ENCODE measurements at places on chromosomes 11 and 22.

- H3K4me3 ChIP-seq = no peak overlapping the region
- no peak overlapping the region for H3K27ac ChIP-seq
- DNase-seq = no peak
- H3K27me3 ChIP-seq = no peaks in the 10 kb centered on the region
Observed at GRCh38 chr11:88535916-88536547, 198.5 kb upstream of the CTSC start.

DNA sequence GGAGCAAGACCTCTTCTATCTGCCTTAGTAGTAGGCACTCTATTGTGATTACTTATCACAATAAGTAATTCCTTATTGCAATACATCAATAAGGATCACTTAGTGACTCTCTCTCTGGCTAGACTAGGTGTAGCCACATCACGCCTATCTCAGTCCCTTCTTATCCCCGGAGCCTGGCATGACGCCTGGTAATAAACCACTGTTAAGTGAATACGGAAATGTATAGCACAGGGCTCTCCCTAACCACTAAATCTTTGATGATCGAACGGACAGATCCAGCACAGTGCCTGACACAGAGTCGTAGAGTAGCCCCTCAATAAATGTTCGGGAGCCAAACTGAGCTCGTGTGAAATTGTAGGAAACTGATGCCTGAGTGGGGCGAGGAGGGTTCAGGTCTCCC lies 143.3 kb downstream of the FBXO7 start:
- no peaks in the 10 kb centered on the region for H3K27me3 ChIP-seq
- H3K27ac ChIP-seq = no peak overlapping the region
- H3K4me1 ChIP-seq = no peaks in the 10 kb centered on the region
- DNase-seq = no peak

DNA sequence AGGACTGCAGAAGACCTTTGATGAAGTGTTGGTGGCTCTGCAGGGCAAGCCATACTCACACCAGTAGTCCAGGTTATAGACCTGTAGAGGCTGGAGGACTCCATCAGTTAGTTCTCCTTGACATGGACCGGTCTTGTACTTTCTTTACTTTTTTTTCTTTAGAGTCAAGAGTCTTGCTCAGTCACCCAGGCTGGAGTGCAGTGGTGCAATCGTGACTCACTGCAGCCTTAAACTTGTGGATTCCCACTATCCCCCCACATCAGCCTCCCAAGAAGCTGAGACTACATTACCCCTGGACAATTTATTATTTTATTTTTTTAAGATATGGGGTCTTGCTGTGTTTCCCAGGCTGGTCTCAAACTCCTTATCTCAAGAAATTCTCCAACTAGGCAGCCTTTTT lies 49.6 kb upstream of the E2F8 start:
- no peak overlapping the region for H3K27ac ChIP-seq
- no peaks in the 10 kb centered on the region for H3K27me3 ChIP-seq
- no peaks in the 10 kb centered on the region for H3K4me1 ChIP-seq
- DNase-seq = no peak
- no peak overlapping the region for H3K4me3 ChIP-seq
- no peaks in the 10 kb centered on the region for H3K36me3 ChIP-seq

GRCh38 chr11:86046116-86046515 lies 22.8 kb downstream of the PICALM start:
- DNase-seq = no peak
- H3K4me1 ChIP-seq = peaks cover 71% of the 10 kb centered on the region
- no peaks in the 10 kb centered on the region for H3K36me3 ChIP-seq
- H3K27me3 ChIP-seq = no peaks in the 10 kb centered on the region
- no peak overlapping the region for H3K4me3 ChIP-seq

DNA sequence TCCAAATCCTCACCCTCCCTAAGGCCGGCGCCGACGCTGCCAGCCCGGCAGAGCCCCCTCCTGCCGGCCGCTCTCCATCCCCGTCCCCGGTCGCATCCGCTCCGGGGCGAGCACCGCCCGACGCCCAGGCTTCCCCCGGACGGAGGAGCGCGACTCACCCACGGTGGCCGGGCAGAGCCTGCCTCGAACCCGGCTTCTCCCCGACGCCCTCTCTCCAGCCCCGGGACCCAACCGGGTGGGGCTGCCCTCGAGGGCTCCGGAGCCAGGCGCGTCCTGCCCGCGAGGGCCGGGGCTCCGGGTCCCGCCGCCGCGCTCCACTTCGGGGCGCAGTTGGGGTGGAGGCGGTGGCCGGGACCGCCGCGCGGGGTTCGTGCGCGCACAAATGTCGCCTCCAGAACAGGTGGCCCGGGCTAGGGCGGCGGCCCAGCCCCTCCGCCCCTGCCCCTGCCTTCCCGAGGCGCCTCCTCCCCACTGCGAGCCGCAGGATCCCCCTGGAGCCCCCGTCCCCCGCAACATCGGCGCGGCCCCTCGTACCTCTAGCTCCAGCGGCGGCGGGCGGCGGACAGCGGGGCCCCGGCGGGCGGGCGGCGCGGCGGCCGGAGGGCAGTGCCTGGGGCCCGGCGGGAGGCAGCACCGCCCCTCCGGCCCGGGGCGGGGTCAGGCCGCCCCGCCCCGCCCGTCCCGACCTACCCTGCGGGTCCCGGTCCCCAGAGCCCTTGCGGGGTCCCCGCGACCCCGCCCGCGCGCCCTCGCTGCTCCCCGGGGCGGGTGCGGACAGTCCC lies at the start of gene A4GALT:
Gene A4GALT (minus strand): TSS at position 608 of the 782 bp plus-strand sequence. CDS start 26,919 bp downstream, outside the sequence.
- H3K4me3 ChIP-seq = no peak within 1 kb of the TSS
- DNase-seq = no peak
- H3K27me3 ChIP-seq = peaks cover 12% of the 10 kb centered on the region
- H3K36me3 ChIP-seq = no peaks in the 10 kb centered on the region
- H3K4me1 ChIP-seq = peaks cover 7% of the 10 kb centered on the region

Data from naive thymus-derived CD4-positive, alpha-beta T cell (primary cell).